Esophagus muscularis mucosa (tissue), 4 donors: ENCODE measurements at places on chromosomes 5 and 9. TPM values are rescaled to one million over a fixed set of nuclear protein-coding genes. Genes with fewer than 3 reads are reported as not detected.

MEGF10 gene
- 0.50 TPM for total RNA-seq

MAML1 gene
- total RNA-seq = 27.8 TPM

PCDHGC4 gene
- 0.91 TPM for total RNA-seq

SLC2A6 gene
- 2.9 TPM for total RNA-seq

SV2C gene
- total RNA-seq = 0.52 TPM

SOX30 gene
- not detected for total RNA-seq

BTNL9 gene
- total RNA-seq = 20.3 TPM

CBY3 gene
- total RNA-seq = not detected

CTXN3 gene
- total RNA-seq = not detected

OR1L4 gene
- not detected for total RNA-seq

DNA sequence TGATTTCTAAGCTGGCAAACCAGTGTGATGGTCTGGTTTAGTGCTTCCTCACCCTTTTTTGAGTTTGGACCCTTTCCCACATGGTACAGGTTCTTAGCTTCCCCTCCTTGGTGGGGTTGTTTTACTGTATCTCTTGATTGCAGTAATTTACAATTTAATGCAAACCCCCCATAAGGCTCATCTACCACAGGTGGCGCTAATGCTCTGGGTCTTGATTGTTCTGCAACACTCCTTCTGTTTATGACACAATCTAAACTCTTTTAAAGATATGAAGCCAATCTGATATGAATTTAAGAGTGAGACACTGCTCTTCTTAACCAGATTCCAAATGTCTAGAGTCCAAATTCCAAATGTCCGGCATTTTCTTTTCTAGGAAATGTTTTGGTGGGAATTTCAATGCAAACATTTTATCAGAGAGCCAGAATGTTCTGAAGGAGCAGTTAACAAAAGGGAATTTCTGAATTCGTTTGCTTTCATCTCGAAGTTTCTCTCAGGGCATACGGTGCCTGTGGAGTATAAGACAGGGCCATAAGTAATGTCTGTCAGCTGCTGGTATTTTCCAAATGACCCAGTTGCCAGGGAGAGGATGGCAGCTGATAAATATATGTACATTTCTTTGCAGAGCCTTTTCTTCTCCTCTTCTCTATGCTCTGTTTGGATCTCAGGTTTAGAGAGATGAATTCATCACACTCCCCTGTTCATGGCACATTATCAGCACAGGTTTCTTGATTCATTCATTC lies 246.8 kb downstream of the ARHGAP26 start:
- no peaks in the 10 kb centered on the region for H3K36me3 ChIP-seq
- no peaks in the 10 kb centered on the region for H3K27me3 ChIP-seq
- H3K4me3 ChIP-seq = no peak overlapping the region
- H3K27ac ChIP-seq = no peak overlapping the region

GRCh38 chr5:90353254-90353653 lies 56.3 kb downstream of the CETN3 start:
- no peaks in the 10 kb centered on the region for H3K4me1 ChIP-seq
- H3K36me3 ChIP-seq = no peaks in the 10 kb centered on the region
- no peaks in the 10 kb centered on the region for H3K27me3 ChIP-seq
- H3K4me3 ChIP-seq = no peak overlapping the region

DNA sequence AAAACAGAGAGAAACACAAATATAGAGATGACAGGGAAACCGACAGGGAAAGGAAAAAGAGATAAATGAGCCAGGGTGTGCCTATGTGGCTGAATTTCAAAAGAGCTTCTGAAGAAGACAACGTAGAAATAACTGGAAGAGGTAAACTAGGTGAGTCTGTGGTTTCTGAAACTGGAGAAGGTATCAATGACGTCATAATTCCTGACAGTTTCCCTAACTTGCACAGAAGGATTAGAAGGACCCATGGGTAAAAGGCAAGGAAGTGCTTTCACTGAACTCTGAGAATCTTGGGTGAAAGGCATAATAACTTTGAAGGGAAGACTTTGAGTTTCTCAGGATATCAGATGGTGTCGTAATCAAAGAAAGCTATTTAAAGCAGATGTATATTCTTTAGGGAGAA lies 790.8 kb upstream of the NUDT12 start:
- no peak for DNase-seq
- no peaks in the 10 kb centered on the region for H3K4me1 ChIP-seq
- H3K27me3 ChIP-seq = no peaks in the 10 kb centered on the region
- H3K4me3 ChIP-seq = no peak overlapping the region
- no peaks in the 10 kb centered on the region for H3K36me3 ChIP-seq

DNA sequence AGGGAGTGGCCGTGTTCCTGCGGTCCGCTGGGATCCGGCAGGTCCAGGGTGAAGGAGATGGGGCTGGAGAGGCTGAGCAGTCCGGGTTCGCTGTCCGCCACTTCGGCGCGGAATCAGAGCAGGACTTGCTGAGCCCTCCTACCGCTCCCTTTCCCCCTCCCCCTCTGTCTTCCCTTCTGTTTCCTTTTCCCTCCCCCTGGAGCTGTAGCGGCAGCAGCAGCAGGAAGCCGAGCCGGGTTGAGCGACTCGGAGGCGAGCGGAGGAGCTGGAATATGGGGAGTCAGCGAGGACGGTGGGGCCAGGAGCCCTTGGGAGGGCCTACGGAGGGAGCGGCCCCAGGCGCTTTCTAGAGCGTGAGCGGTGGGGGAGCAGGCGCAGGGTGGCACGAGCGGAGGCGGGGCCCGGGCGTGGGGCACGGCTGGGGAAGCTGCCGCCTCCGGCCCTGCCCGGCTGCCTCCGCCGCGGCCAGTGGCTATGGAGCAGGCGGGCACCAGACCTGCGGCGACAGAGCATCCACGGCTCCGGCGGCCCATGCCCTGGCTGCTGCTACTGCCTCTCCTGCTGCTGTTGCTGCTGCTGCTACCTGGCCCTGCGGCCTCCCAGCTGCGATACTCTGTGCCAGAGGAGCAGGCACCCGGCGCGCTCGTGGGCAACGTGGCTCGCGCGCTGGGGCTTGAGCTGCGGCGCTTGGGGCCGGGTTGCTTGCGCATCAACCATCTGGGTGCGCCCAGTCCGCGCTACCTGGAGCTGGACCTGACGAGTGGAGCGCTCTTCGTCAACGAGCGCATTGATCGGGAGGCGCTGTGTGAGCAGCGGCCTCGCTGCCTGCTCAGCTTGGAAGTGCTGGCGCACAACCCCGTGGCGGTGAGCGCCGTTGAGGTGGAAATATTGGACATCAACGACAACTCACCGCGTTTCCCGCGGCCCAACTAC lies at the start of gene PCDHAC2:
Gene PCDHAC2, plus strand, starts transcription at position 184 of the 933 bp plus-strand sequence. Its CDS starts 291 bp downstream, at position 475.
- peak within 1 kb of the TSS; percentile 65 for H3K4me3 ChIP-seq
- no peaks in the 10 kb centered on the region for H3K27me3 ChIP-seq
- no peaks in the 10 kb centered on the region for H3K36me3 ChIP-seq
- peaks cover 11% of the 10 kb centered on the region for H3K4me1 ChIP-seq

DNA sequence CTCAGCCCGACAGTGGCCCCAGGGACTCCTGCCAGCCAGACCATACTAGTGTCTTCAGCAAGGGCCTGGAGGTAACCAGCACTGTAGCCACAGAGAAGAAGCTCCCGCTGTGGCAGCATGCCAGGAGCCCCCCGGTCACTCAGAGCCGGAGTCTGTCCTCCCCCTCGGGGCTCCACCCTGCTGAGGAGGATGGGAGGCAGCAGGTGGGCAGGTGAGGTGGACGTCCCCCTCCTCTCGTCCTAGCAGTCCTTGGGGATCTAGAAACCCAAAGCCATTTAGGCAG lies 28.0 kb upstream of the LRRC14B start:
- H3K27me3 ChIP-seq = no peaks in the 10 kb centered on the region
- no peaks in the 10 kb centered on the region for H3K36me3 ChIP-seq
- H3K27ac ChIP-seq = no peak overlapping the region
- no peak for DNase-seq

DNA sequence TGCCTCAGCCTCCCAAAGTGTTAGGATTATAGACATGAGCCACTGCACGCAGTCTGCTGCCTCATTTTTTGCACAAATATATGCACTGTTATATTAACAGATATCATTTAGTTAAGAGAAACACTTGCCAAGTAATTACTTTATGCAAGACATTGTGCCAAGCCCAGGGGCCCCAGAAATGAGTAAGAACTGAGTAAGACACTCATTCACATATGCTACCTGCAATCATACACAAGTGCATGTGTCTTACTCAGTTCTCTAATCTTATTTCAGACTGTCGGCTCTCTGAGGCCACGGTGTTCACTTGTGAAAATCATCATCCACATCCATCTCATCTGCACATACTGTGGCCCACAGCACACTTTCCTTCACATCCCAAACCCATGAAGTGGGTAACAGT lies 16.0 kb downstream of the TRAF1 start:
- DNase-seq = no peak
- no peaks in the 10 kb centered on the region for H3K27me3 ChIP-seq
- peaks cover 6% of the 10 kb centered on the region for H3K4me1 ChIP-seq
- peaks cover 55% of the 10 kb centered on the region for H3K36me3 ChIP-seq
- H3K27ac ChIP-seq = no peak overlapping the region
- H3K4me3 ChIP-seq = no peak overlapping the region

GRCh38 chr9:14389657-14390056 lies 75.7 kb upstream of the NFIB start:
- no peaks in the 10 kb centered on the region for H3K4me1 ChIP-seq
- H3K4me3 ChIP-seq = no peak overlapping the region
- H3K36me3 ChIP-seq = no peaks in the 10 kb centered on the region
- H3K27me3 ChIP-seq = no peaks in the 10 kb centered on the region
- DNase-seq = no peak

GRCh38 chr5:55620766-55621160 lies 86.0 kb upstream of the PLPP1 start:
- DNase-seq = no peak
- no peak overlapping the region for H3K4me3 ChIP-seq
- H3K27ac ChIP-seq = peak overlapping the region; percentile 52
- no peaks in the 10 kb centered on the region for H3K27me3 ChIP-seq
- H3K4me1 ChIP-seq = peaks cover 25% of the 10 kb centered on the region

DNA sequence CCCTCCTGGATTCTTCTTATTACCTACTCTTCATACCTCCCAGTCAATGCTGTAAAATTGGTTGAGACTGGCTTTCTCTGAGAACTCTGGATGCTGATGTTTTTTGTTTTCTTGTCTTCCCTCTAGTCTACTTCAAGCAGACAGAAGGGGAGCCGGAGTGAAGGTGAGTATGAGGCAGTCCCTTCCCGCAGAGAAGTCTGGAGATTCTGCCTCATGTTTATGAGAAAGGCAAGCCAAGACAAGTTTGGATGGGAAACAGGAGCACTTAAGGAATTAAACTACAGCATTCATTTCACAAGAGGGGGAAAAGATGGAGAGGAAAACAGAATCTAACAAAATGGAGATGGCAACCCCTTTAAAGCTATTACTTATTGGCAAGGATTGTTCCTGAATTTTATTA lies 246.1 kb downstream of the TRIM32 start:
- peaks cover 17% of the 10 kb centered on the region for H3K27me3 ChIP-seq
- H3K4me1 ChIP-seq = no peaks in the 10 kb centered on the region
- no peak for DNase-seq
- H3K27ac ChIP-seq = no peak overlapping the region

GRCh38 chr5:62828742-62829603 lies 250.4 kb downstream of the LRRC70 start:
- H3K4me3 ChIP-seq = no peak overlapping the region
- H3K4me1 ChIP-seq = no peaks in the 10 kb centered on the region
- H3K27me3 ChIP-seq = no peaks in the 10 kb centered on the region
- no peak for DNase-seq
- H3K36me3 ChIP-seq = no peaks in the 10 kb centered on the region
- no peak overlapping the region for H3K27ac ChIP-seq

- H3K27me3 ChIP-seq = no peaks in the 10 kb centered on the region
- peak overlapping the region; percentile 16 for H3K27ac ChIP-seq
- no peaks in the 10 kb centered on the region for H3K36me3 ChIP-seq
- H3K4me1 ChIP-seq = peaks cover 42% of the 10 kb centered on the region
Measured at GRCh38 chr5:170251462-170251861, 18.7 kb downstream of the C5orf58 start.

GRCh38 chr5:14039063-14039462 lies 94.6 kb upstream of the DNAH5 start:
- peaks cover 19% of the 10 kb centered on the region for H3K4me1 ChIP-seq
- H3K4me3 ChIP-seq = no peak overlapping the region
- DNase-seq = peak; percentile 68
- H3K27me3 ChIP-seq = no peaks in the 10 kb centered on the region
- H3K36me3 ChIP-seq = no peaks in the 10 kb centered on the region
- no peak overlapping the region for H3K27ac ChIP-seq

GRCh38 chr9:125133403-125134329 lies 9.7 kb downstream of the SCAI start:
- no peak overlapping the region for H3K27ac ChIP-seq
- H3K4me1 ChIP-seq = no peaks in the 10 kb centered on the region
- no peak overlapping the region for H3K4me3 ChIP-seq
- no peaks in the 10 kb centered on the region for H3K27me3 ChIP-seq

DNA sequence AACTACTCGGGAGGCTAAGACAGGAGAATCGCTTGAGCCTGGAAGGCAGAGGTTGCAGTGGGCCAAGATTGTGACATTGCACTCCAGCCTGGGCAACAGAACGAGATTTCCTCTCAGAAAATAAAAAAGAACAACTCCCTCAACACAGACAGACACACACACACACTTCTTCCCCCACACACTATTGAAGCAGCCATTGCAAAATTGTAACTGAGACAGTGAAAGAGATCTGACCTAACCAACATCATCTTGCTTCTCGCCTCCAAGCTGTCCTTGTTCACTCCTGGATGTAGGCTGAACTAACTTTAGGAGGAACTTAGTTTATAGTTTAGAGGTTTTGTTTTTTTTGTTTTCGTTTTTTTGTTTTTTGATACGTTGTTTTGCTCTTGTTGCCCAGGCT lies 13.0 kb upstream of the PLIN2 start:
- H3K36me3 ChIP-seq = no peaks in the 10 kb centered on the region
- H3K4me3 ChIP-seq = no peak overlapping the region
- H3K4me1 ChIP-seq = no peaks in the 10 kb centered on the region
- no peak for DNase-seq
- no peaks in the 10 kb centered on the region for H3K27me3 ChIP-seq

DNA sequence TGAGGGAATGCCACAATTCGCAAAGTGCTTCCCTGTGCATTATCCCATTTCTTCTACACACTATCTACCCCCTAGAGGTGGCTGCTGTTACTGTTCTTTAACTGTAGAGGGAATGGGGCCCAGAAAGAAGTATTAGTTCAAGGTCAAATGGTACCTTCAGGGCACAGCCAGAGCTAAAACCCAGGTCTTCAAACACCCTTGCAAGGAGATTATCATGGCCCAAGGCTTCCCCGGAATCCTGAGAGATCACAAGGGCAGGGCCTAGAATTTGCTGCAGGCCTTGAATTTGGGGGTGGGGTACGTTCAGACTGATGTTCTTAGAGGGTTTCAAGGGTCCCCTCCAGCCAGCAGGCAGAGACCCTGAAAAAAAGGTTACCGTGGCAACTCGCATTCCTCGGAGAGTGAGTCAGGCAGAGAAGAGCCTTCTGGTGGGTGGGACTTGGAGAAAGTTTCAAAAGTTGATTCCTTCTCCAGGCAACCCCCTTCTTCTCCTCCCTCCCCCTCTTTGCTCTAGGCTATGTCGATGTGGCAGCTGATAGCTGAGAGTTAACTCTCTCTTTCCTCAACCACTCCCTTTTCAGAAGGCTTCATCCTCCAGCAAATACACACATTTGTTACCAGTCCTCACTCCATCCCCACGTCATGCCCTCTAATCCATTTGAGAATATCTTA lies 1.9 kb downstream of the SPARC start:
- peak overlapping the region; percentile 89 for H3K27ac ChIP-seq
- no peak for DNase-seq
- peaks cover 37% of the 10 kb centered on the region for H3K4me1 ChIP-seq
- no peaks in the 10 kb centered on the region for H3K27me3 ChIP-seq
- no peaks in the 10 kb centered on the region for H3K36me3 ChIP-seq
- H3K4me3 ChIP-seq = peak overlapping the region; percentile 56

- H3K36me3 ChIP-seq = peaks cover 20% of the 10 kb centered on the region
- H3K27me3 ChIP-seq = no peaks in the 10 kb centered on the region
- H3K4me3 ChIP-seq = no peak overlapping the region
- H3K4me1 ChIP-seq = no peaks in the 10 kb centered on the region
- H3K27ac ChIP-seq = no peak overlapping the region
Measured at GRCh38 chr5:78003450-78003849, 227.3 kb upstream of the TBCA start.
